ENCODE measurements at places on chromosomes 1 and 21.

DNA sequence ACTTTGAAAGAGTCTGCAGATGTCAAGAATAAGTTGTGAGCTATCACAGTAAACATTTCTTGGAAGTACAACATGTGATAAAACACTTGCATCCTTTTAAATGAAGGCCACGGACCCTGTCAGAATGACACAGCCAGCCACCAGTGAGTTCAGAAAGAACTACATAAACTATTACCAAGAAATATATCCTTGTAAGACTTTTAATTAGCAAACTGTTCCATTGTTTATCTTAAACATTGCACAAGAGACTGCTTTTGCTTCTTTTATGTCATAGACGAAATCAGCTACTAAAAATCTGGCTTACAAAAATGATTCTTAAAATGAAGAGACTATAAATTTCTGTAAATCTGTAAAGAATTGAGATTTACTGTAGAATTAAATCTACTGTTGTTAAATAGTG is 17.9 kb downstream of the LRRC7 start:
- no peak for DNase-seq

DNA sequence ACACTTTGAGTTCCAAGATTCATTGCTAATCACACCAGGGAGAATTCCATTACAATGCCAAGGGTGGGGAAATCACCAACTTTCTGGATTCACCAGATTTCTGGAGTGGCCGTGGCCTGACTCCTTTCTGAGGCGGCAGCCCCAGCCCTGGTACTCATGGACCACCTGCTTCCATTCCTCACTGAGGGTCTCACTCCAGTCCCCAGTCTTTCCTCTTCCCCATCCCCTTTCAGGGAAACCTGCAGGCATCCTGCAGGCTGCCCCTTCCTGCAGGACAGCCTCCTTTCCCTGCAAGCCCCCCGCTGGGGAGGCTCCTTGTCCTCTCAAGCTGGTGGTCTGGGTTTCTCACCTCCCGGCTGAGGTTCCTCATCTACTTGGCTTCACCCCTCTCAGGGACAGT is 12.7 kb upstream of the CDK18 start:
- no peak for DNase-seq

DNA sequence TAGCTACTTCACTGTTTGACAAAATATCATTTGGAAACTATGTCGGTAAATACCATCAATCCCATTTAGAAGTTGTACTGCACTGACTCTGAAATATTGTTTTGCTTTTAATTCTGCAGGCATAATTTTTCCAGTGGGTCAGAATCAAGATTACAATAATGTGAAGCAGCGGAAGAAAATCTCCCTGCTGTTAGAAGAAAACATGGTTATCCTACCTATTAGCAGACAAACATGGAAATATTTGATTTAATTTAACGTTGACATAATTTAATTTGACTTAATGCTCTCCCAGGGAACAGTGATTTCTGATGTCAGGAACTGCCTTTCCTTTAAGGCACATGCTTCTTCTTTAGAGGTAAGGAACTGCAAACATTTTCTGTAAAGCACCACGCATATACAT is 634.0 kb downstream of the LTN1 start:
- DNase-seq: no peak

DNA sequence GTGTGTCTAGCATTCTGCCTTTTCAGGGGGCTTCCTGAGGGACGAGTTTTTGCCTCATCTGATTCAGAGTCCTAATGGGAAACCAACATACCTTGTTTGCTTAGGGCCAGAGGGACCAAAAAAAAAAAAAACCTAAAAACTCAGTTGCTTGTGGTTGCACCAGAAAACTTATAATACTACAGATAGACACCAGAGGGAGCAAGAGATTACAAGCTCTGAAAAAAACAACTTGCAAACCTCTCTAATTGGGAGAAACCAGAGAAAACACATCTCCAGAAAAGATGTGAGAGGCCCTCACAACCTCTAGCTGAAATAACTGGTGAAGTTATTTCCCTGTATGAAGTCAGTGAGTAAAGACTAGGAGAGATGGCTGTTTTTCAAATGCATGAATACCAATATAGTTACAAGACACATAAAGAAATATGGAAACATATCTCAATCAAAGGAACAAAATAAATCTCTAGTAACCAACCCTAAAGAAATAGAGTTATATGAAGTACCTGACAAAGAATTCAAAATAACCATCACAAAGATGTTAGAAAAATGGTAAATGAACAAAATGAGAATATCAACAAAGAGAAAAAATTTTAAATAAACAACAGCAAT is 233.7 kb upstream of the NFIA start:
- peak; percentile 85 for DNase-seq

- DNase-seq: peak; percentile 48
Measured at GRCh38 chr1:94063379-94063778, 57.6 kb downstream of the ABCA4 start.

DNA sequence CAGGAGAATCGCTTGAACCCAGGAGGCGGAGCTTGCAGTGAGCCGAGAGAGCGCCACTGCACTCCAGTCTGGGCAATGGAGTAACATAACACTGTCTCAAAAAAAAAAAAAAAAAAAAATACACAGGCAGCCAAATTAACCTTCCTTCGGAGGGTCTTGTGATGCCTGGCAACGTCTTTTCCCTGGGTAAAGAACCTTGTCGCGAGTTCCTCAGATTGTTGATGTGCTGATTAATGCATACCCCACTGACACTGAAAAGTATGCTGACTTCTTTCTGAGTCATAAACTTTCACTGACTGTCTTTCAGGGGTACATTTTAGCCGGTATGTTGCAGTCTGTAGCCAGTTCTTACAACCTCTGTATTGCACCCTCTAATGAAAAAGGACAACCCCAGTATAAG is 95.1 kb upstream of the SOD1 start:
- DNase-seq: peak; percentile 27

- DNase-seq: no peak
Measured at GRCh38 chr1:114671939-114672275, 2.1 kb upstream of the DENND2C start.

DNA sequence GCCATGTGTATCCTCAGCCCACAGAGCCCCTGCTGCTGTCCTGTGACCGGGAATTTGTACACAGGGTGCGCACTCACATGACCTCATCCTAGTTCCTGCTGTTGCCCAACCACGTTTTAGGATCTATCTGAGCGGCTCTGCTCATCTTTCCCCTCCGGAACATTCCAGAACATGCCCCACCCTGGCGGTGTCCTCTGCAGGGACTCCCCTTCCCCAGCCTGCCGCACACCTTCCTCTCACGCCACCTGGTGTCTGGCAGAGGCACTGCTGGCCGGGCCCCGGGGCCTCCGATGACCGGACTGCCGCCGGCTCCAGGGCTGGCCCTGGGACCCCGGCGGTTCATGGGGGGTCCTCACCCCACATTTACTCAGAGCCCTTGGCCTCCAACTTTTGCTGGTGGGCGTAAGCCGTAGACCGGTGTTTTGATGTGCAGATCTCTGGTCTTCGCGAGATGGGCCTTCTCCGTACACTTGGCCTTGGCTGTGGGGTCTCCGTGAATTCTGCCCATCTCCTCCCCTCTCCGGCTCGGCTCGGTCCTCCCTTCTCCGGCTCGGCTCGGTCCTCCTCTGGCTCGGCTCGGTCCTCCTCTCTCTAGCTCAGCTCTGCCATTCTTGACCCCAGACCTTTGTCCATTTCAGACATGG is 29.5 kb downstream of the ARHGEF16 start:
- DNase-seq: peak; percentile 79

GRCh38 chr1:162383516-162383915 is 2.0 kb downstream of the C1orf226 start:
- no peak for DNase-seq

DNA sequence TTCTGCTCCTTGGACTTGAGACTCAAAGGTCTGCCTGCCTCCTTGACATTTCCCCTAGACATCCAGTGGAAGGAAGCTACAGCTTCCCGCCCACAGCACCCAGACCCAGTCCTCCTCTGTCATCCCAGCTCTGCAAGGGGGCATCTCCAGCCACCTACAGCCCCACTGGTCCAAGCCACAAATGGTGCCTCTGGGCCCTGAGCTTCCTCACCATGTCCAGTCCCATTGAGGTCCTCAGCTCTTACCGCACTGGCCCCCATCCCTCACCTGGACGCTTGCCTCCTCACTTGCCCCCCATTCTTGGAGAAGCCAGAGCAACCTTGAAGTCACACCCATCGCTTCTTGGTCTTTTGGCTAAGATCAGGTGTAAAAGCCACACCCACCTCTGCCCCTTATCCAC is 13.2 kb downstream of the PODN start:
- no peak for DNase-seq

DNA sequence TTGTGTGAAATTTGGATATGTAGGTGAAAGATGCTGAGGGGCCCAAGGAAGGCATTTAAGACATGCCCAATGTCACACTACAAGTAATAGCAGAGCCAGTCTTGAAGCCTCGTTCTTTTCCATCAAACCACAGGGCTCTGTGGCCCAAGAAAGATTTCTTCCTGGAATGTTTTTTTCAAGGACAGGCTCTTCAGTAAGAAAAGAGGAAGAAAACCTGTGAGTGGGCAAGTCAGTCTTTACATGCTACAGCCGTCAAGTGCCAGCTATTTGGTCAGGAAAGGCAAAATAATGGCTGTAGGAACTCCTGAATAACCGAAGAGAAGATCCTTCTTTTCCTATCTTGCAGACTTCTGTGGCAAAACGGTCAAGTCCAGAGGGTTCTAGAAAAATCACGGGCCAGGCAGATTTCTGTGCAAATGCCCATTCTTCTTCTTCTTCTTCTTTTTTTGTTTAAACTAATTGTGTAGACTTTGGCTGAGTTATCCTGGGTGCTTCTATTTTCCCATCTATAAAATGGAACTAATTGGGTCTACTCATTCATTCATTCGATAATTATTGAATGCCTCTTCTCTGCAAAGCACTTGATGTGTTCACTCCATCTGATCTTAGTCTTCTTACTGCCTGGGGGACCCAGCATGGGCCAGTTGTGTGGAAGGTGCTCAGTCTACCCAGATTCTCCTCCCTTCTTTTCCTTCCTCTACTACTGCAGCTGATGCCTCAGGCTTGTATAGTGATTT is 1.9 kb upstream of the ID3 start:
- DNase-seq: no peak

GRCh38 chr1:61299463-61299862 is 217.1 kb downstream of the NFIA start:
- no peak for DNase-seq

GRCh38 chr1:61487801-61488200 is 237.1 kb downstream of the TM2D1 start:
- no peak for DNase-seq

DNA sequence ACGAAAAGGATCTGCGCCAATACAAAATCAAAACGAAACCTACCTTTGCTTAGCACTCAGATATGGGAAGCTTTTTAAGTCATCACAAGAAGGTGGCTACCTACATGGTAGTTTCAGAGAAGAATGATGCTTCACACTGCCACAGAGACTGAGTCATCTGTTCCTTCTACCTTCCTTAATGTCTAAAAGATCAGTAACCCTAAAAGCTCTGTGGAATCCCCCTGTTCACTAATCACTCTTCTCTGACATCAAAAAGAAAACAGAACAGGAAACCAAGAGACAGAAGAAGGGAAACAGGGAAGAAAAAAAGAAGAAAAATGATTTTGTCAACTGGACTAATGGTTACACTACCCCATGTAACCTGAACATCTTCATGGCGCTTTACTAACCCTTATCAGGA is 177.2 kb downstream of the SMYD3 start:
- DNase-seq: no peak

- no peak for DNase-seq
Measured at GRCh38 chr1:24317956-24318614, 1.1 kb upstream of the GRHL3 start.

DNA sequence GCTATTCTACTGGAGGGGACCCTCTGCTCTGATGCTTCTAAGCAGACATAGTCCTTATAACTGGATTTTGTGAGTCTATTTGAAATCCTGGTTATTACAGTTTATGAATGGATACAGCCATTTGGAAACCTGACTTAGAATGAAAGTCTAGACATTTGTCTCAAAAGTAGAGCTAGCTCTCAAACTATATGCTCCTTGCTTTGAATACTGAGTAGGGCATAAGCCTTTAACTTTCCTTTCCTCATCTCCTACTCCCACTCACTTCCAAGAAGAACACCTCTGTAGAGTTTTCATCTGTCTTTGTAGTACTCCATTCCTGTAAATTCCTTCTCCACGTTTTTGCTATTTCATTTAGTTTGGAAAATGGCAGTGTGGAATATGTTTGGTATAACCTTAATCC is 9.0 kb upstream of the ARID1A start:
- DNase-seq: peak; percentile 45

- DNase-seq: no peak
Measured at GRCh38 chr1:207903053-207903452, 7.9 kb downstream of the CD34 start.

Data from mesendoderm (in vitro differentiated cells).